ENCODE measurements at places on chromosomes 1 and 21.
A peak's percentile ranks its signal among the peaks of the same experiment; 100 is the strongest.

GRCh38 chr1:114105421-114105979 lies 48.2 kb downstream of the SYT6 start:
- no peak for DNase-seq

- DNase-seq, result peak; percentile 1
Observed at GRCh38 chr1:58065520-58065919, 481.0 kb downstream of the OMA1 start.

GRCh38 chr1:182688436-182689205 lies 4.2 kb upstream of the RGS8 start:
- no peak for DNase-seq

GRCh38 chr1:24027838-24028468 lies 47.8 kb upstream of the SRSF10 start:
- no peak for DNase-seq

- no peak for DNase-seq
Observed at GRCh38 chr1:169525391-169525790, 39.6 kb upstream of the SLC19A2 start.

- DNase-seq, result no peak
Observed at GRCh38 chr1:104463126-104463697, 713.5 kb downstream of the AMY1C start.

DNA sequence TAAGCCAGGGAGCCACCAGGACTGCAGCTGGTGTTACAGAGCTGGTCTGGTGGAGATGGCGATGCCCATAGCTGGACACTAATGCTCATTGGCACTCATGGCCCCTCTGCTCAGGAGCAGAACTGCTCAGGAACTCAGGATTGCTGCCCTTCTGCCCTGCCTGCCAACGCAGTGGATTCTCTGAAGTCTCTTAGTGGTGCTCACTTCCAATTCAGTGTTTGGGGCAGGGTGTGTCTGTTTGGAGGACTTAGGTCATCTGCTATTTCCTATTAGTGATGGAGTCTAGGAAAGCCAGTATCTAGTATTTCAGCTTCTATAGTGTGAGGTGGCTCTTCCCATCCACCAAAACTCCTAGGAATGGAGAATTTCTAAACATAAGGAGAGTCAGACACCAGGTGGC lies 29.1 kb downstream of the S100A10 start:
- DNase-seq, result no peak

- DNase-seq, result no peak
Observed at GRCh38 chr1:19046972-19047731, 90.7 kb upstream of the IFFO2 start.

GRCh38 chr21:46334351-46335140 lies 10.6 kb downstream of the PCNT start:
- DNase-seq, result no peak

DNA sequence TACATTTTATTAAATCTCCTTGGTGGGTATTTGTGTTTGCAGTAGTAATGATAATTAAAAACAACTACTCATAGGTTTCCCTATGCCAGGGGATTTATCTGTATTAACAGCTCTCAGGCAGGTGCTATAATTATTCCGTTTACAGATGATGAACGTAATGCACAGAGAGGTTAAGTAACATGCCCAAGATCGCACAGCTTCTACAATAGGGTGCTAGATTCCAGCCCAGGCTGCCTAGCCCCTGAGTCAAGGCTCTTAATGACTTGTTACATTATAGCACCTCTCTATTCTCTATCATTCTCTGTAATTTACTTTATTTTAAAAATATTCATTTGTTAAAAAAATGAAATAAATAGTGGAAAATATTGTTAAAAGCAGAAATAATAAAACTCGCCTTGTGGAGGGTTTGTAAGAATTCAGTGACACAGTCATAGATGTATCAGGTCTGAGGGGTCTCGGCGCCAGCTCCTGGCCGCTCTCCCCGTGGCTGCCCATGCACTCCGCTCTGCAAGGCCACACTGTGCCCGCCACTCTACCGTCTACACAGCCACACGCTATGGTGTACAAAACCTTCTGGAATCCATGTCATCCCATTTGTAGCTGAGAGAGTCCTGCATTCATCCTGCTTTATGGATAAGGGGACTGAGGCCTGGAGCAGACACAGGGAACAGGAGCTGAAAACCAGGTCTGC lies 562.2 kb downstream of the MATN1 start:
- DNase-seq, result no peak

DNA sequence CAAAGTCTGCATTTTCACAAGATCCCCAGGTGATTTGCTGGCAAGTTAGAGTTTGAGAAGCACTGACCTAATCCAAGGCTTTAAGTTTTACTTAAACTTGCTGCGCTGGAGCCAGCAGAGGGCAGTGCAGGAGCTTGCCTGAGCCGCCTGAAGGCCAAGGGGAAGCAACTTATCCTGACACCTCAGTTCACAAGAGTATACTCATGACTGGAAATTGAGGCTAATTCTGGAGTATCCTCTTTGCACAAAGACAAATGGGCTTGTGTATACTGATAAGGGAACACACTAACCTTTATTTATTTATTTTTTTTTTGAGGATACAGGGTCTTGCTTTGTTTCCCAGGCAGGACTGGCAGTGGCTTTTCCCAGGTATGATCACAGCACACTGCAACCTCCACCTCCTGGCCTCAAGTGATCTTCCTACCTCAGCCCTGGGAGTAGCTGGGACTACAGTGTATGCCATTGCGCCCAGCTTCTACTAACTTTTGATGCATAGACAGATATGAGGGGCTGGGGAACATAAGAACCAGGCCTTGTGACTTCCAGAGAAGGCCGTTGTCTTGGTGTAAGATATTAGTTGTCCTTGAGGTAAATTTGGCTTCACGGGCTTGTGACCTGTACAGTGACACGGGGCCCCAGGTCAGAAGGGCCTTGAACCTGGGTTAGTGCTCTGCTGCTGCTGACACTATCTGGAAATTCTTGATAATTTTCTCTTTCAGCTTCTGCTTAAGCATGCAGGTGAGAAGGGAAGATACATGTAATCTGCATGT lies 29.0 kb upstream of the SLAMF1 start:
- peak; percentile 75 for DNase-seq

DNA sequence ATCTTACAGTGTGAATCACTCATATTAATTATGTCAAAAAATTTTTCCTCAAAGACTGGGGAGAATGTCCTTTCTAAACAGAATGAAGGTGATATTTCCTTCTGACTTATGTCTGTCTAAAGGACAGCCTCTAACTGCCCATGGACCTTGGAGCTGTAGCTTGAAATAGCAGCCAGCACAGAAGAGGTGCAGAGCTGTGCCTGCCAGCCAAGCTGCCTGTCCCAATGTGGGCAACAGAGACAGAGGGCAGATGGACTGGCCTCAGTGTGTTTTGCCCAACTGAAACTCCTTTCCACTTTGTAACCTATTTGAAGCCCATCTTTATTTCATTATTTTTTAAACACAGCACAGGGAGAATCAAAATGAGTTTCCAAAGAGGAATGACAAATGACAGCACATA lies 97.6 kb upstream of the DYNLT5 start:
- no peak for DNase-seq

- DNase-seq, result peak; percentile 78
Observed at GRCh38 chr1:166166698-166167571, at the start of gene FAM78B. Gene FAM78B (minus strand): TSS chr1:166167001. CDS start chr1:166166248, 753 bp downstream.

- DNase-seq, result no peak
Observed at GRCh38 chr1:213051881-213052202, 801 bp downstream of the RPS6KC1 start.

GRCh38 chr1:85571828-85572227 lies 8.7 kb upstream of the CCN1 start:
- DNase-seq, result no peak

- DNase-seq, result no peak
Observed at GRCh38 chr1:198682850-198683249, 44.0 kb downstream of the PTPRC start.

- DNase-seq, result no peak
Observed at GRCh38 chr1:27940297-27940696, 5.5 kb downstream of the SMPDL3B start.

- DNase-seq, result no peak
Observed at GRCh38 chr1:46516200-46516950, 26.7 kb downstream of the DMBX1 start.

DNA sequence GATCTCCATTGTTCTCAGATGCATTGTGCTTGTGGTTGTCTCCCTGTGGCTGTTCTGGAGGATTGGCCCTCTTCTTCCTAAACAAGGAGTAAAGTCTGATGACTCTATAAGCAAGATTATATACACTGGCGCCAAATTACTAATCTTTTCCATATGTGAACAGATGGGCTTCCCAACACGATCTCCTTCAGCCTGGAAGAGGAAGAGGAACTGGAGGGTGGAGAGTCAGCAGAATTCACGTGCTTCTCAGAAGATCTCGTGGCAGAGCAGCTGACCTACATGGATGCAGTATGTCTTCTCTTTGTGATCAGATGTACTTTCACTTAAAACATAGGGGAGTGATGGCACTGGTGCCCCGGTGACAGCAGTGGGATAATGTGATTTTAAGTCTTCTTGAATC lies 78.7 kb downstream of the RGL1 start:
- DNase-seq, result no peak

- DNase-seq, result no peak
Observed at GRCh38 chr21:44462086-44462833, 7.0 kb downstream of the LRRC3 start.

- DNase-seq, result no peak
Observed at GRCh38 chr1:234134878-234135277, 230.4 kb downstream of the SLC35F3 start.

Measured in erythroblast (primary cell).